ENCODE measurements at places on chromosomes 13 and 19.

DNA sequence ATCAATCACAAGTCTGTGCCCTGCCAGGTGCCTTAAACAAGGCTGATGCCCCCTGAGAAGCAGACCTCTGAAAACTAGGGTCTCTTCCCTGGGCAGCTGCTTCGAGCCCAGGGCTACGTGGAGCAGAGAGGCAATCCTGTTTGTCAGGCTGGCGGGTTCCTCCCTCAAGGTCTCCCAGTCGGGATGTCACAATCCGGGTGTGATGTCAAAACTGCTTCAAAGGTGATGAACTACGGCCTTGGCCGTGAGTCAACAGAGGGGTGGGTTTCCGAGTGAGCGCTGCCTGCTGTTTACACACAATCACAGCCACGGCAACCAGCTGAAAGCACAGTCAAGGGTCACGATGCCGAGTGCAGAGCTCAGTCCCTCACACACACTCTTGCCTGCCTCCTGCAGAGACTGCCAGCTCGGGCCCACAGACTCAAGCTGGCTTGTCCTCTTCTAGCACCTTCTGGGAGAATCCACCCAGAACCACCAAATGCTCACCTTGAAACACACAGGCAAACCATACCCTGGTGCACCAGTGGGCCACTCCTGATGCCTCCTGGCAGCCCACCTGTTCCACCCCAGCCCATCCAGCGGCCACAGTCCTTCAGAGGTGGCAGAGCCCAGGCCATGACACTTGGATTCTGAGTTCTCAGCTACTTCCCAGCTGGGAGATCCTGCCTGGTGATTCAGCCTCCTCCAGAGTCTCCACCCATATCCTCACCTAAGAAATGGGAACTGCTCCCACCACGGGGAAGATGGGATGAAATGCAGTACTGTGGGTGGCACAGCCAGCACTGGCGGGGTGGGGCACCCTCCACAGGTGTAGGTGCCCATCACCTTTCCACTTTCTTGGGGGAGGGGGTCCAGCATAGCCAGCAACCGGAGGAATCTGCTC lies 6.8 kb downstream of the ELL start:
- H3K4me3 ChIP-seq: no peak overlapping the region
- H3K27me3 ChIP-seq: no peaks in the 10 kb centered on the region
- H3K4me1 ChIP-seq: peaks cover 78% of the 10 kb centered on the region
- DNase-seq: peak; percentile 65
- H3K27ac ChIP-seq: peak overlapping the region; percentile 72

GRCh38 chr13:94233837-94234236 lies 245.6 kb downstream of the DCT start:
- no peak for DNase-seq
- no peaks in the 10 kb centered on the region for H3K27me3 ChIP-seq
- H3K27ac ChIP-seq: no peak overlapping the region
- H3K4me3 ChIP-seq: no peak overlapping the region

GRCh38 chr19:33300009-33300893 lies 2.1 kb downstream of the CEBPA start:
- DNase-seq: peak; percentile 45
- peaks cover 61% of the 10 kb centered on the region for H3K27me3 ChIP-seq
- peak overlapping the region; percentile 78 for H3K4me3 ChIP-seq
- peaks cover 32% of the 10 kb centered on the region for H3K4me1 ChIP-seq
- H3K27ac ChIP-seq: no peak overlapping the region

DNA sequence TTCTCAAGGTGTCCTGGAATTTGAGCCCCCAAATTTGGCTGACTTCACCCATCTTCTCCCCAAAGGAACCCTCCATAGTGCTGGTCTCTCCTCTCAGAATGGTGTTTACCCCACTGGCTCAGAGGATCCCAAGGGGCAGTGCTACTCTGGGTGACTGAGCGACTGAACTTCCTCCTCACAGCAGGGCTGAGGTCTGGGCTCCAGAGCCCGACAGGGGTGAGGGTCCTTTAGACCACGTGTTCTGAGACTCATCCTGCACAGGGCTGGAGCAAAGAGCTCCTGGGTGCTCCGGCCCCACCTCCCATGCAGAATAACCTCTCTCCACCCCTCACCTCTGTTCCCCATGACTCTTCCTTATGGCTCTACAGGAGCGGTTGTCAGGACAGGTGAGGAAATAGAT lies 23.2 kb upstream of the CD33 start:
- no peaks in the 10 kb centered on the region for H3K4me1 ChIP-seq
- no peak for DNase-seq
- H3K4me3 ChIP-seq: no peak overlapping the region
- no peaks in the 10 kb centered on the region for H3K36me3 ChIP-seq
